Activated CD8-positive, alpha-beta T cell treated with anti-CD3 and anti-CD28 coated beads, Interleukin-2, amount 10 ng/mL, durations not matched to agents 7 days and 5 days (primary cell): ENCODE measurements at places on chromosomes 6 and 20.

DNA sequence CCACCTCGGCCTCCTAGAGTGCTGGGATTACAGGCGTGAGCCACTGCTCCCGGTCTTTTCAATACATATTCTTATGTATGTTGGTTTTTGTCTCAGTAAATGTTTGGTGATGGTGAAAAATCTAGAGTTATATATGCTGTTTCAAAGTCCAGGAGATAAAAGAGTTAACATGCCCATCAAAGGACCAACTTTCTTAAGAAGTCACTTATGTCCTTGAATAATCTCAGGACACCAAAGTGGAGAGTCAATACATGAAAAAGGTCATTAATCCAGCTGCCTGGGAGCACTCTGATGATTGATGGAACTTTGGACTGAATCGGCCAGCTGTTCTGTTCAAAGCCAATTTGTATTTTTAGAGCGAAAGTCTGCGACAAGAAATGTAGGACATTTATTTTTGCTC, 59.8 kb upstream of the HDAC2 start:
- no peak for DNase-seq

GRCh38 chr20:55386686-55387085, 618.6 kb downstream of the CBLN4 start:
- DNase-seq, result no peak

- DNase-seq, result no peak
Observed at GRCh38 chr20:10720565-10720964, 46.8 kb upstream of the JAG1 start.

GRCh38 chr6:9292975-9293374, 857.6 kb upstream of the SLC35B3 start:
- DNase-seq, result no peak

DNA sequence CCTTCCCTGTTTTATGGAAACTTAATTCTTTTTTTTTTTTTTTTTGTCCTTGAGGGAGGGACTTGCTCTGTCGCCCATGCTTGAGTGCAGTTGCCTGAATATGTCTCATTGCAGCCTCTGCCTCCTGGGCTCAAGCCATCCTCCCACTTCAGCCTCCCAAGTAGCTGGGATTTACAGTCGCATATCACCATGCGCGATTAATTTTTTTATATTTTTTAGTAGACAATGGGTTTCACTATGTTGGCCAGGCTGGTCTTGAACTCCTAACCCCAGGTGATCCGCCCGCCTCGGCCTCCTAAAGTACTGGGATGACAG, 654 bp downstream of the TMEM14C start:
- no peak for DNase-seq

DNA sequence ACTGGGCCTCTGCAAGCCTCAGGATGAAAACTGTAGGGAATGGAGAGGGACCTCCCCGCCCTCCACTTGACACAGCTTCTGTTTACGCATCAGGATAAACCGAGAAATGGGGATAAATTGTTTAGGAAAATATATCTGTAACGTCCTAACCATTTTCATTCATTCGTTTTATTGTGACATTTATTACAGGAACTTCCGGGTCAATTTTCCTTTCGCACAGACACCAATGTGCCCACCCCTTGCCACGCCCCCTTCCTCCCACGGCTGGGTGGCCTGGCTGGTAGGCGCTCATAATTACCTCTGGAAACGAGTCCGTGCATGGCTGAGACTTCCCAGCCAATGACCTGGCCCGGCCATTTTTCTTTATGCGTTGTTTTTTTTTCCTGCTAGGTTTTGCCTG, 96.1 kb downstream of the BMP7 start:
- no peak for DNase-seq
